ENCODE measurements at places on chromosomes 2 and 18.

DNA sequence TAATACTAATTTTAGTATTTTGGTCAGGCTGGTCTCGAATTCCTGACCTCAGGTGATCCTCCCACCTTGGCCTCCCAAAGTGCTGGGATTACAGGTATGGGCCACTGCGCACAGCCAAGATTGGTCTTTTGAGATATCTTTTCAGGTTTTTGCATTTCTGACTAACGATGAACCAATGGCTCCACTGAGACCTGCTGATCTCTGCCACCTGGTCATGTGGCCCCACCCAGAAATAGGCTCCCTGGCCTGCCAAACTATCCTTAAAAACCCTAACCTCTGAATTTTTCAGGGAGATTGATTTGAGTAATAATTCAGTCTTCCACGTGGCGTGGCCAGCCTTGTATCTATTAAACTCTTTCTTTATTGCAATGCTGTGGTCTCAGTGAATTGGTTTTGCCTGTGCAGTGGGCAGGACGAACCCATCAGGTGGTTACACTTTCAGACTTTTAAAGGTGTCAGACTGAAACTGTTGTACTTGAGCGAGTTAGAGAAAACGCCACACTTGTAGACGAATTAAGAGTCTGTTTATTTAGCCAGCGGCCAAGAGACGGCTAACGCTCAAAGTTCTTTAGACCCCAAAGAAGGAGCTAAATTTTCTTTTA lies 85.8 kb upstream of the MSH6 start:
- no peak for DNase-seq

DNA sequence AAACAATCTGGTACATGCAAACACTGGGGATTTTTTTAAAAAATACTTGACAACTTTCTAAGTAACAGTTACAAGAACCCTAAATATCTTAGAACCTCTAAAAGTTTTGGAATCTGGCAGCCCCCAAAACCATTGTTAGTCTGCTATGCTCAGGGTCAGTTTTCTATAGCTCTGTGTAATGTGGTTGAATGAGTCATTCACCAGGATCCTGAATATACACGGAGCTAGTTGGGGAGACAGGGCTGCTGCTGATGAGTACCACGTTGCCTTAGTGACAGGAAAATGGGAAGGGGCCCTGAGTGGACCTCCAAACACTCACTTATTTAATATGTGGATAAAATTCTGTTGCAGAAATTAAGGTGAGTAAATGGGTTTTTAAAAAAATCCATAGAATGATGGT lies 36.9 kb upstream of the TANC1 start:
- DNase-seq = no peak

DNA sequence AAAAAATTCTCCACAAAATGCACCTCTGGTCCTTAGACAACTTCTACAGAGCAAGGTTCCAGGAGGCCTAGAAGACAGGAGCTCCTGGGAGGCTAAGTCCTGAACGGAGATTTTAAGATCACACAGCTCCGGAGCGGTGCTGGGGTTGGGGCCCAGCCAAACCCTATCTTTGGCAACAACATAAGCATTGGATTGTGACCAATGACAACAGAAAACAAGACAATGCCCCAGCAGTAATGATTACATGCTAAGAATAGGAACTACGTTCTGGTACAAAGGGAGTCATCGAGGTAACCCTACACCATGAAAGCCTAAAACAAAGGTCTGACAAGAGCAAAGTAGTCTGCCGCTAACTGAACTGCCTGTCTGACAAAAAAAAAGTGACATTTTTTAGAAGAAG lies 171.2 kb downstream of the CMPK2 start:
- no peak for DNase-seq

GRCh38 chr2:86392873-86393518 lies 48.2 kb upstream of the KDM3A start:
- DNase-seq = no peak

DNA sequence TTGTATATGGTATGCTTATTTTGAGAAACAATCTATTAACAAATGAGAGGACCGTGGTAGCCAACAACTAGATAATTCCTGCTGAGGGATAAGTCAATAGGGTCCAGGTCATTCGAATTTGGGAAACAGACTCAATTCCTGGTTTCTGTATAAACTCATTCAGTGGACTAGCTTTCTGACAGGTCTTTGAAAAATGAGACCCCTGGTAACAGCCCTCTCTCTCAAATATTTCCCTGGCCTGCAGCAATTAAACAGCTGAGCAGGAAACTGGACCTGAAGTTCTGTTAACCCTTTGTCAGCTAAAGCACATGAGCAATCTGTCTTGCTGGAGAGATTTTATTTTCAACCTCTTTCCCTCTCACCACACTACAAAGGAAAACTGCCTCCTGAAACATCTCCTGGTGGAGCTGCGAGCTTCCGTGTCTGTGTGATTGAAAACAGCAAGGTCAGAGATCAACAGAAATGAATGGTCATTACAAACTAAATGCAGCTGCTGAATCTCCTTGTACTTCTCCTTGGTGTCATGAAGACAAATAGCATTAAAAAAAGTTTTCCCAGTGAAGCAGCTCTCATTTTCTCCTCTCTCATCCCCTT lies 70.3 kb upstream of the CCDC85A start:
- DNase-seq = no peak

GRCh38 chr2:50722776-50723175 lies 309.2 kb downstream of the NRXN1 start:
- no peak for DNase-seq
